Fibroblast of mammary gland (primary cell): ENCODE measurements at places on chromosomes 13 and 19.

DNA sequence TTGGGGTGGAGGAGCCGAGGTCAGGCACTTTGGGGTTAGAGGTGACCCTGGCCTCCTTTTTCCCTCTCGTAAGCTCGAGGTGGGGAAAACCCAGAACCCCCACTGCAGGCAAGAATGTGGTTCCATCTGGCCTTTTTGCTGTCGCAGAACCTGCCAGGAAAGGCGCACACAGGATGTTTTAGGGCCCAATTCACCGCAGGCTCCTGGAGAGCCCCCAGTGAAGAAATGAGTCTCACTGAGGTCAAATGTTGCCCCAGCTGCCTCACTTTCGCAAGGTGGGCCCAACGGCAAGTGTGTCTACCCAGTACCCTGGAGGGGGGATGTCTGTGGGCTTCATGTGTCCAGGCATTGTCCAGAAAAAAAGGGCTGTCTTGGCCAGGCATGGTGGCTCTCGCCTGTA, 61.8 kb downstream of the PEX11G start:
- DNase-seq, result no peak

DNA sequence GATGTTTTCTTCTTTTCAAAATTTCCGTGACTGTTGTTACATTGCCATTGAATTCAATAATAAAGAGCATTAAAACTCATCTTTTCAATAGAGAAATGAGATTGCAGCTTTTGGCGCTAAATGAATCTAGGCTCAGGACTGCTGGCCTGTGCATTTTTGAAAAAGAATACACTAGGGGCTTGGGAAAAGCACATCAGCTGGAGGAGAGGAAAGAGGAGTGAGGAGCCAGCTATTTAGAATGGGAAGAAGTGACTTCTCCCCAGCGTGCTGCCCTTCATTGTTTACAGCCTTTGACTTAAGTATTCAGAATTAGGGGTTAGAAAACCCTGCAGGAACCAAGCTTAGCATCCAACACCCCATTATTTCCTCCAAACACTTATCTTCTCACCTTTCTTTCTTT, 43.3 kb downstream of the TNFSF11 start:
- DNase-seq, result no peak

DNA sequence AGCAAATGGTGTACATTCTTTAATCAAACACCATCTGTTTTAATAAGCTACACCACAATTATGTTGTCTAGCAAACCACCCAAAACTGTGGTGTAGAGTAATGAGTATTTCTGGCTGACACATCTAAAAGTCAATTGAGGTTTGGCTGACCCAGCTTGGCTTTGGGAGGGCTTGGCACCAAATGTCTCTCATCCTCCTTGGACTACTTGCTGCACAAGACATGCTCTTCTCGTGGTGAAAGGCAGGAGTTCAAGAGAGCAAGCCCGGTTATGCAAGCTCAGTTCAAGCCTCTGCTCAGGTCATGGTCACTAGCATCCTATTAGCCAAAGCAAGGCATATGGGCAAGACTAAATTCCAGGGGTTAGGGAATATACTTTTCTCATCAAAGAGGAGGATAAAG, 37.1 kb downstream of the LACC1 start:
- peak; percentile 7 for DNase-seq

- no peak for DNase-seq
Observed at GRCh38 chr19:34254698-34255432, 511 bp downstream of the GARRE1 start.

DNA sequence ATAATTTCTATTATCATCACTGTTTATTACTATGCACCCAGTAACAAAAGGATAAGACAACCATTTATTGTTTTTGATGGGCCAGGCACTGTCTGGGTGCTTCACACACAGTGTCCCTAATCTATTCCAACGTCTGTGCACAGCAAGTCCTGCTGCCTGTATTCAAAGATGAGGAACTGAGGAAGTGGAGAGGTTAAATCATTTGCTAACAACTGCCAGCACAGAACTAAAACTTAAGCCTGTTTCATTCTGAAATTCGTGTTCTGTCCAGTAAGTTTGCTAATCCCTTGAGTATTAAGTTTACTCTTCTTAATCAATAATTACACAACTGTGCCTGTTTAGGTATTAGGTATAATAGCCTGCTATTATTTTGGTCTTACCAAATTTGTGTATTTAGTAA, 41.9 kb downstream of the TEX26 start:
- DNase-seq, result no peak

DNA sequence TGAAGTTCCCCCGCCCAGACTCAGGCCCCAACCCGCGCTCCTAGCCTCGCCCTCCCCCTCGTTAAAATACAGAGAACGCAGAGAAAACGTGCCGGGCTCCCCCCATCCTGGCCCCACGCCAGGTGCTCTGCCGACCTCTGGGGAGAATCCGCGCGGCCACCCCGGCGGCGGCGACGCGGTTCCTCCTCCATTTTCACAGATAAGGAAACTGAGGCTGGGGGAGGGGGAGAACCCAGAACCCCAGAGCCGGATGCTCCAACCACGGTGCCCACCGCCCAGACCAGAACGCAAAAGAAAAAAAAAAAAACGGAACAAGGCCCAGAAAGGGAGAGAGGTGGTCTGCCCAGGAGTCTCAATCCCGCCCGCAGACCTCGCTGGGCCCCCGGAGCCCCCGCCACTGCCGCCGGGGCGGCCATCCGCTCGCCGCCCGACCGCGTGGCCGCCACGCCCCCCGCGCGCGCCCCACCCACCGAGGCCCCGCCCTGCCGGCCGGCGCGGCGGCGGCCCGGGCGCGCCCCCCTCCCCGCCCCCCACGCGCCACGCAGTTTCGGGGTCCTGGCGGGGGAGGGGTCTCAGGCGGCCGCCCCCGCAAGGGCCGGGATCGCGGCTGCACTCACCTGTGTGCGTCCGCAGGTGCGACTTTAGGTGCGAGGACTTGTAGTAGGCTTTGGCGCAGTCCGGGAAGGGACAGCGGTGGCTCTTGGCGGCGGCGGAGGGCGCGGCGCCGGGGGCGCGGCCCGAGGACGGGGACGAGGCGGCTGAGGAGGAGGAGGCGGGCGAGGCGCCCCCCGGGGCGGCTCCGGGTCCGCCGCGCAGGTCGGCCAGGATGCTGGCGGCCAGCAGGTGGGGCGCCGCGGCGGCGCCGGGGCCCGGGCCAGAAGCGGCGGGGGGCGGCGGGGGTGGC, 703 bp downstream of the KLF16 start:
- no peak for DNase-seq

DNA sequence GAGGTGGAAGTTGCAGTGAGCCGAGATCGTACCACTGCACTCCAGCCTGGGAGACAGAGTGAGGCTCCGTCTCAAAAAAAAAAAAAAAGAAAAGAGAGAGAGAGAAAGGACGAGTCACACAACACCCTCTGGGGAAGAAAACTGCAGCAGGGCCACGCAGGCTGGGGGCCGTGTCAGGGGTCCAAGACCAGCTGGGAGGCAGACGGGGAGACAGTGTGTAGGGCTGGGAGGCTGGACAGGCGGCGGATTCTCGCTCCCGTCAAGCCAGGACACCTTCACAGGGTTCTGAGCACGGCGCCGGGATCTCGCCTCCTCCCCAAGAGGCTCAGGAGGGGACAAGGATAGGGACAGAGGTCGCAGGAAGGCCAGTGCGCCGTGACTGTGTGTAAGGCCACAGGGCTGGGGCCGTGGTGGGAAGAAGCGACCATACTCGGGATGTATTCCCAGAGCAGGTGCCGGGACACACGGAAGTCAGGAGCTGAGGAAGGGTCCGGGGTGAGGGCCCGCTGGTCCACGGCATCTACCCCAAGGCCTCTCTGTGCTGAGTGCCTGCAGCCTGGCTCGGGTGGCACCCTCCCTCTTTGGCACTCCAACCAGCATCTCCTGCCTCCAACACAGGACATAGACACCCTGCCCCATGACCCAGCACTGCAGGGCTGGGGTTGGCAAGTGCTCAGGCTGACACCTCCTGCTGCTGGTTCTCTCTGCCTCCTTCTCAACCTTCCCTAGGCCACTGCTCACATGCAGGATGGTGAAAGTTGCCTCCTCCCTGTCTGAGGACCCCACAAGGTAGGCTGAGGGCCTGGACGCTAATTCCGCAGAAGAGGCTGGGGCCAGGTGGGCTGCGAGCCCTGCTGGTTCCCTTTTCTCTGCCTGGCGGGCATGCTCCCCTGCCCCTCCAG, 21.2 kb downstream of the ZNF787 start:
- DNase-seq, result no peak

DNA sequence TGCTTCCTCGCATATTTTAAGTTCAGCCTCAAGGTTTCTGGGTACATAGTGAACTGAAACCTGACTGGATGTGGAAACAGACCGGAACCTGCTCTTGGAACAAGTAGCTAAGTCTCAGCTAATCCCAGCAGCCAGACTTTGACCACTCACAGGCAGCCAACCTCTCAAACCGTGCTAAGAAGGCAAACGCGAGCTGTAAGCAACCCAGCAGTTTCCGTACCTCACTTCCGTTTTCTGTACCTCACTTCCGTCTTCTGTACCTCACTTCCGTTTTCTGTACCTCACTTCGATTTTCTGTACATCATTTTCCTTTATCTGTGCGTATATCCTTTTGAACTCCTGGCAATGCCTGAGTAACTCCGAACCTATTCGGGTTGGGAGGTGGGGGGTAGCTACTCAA, 96.8 kb downstream of the SUCLA2 start:
- DNase-seq, result no peak

DNA sequence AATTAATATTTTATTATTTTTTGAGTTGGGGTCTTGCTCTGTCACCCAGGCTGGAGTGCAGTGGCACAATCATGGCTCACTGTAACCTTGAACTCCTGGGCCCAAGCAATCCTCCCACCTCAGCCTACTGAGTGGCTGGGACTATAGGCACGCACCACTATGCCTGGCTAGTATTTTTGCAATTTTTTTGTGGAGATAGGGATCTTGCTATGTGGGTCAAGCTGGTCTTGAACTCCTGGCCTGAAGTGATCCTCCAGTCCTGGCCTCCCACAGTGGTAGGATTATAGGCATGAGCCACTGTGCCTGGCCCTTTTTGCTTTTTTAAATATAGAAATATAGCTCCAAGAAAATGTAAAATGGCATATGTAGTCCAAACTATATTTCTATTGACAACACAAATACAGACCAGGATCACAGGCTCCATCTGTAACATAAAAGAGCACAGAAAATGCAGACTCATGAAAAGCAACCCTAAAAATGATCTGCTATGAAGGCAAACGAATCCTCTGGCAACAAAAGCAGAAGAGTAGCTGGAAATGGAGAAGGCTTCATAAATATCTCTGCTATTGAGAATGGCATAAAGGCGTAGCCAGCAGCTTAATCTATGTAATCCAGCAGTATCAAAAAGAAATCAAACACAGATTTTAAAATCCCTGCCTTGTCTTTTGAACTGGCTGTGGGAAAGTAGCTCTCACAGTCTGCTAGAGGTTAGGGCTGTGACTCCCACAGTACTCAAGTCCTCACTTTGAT, 200.6 kb downstream of the LHFPL6 start:
- DNase-seq, result no peak

GRCh38 chr13:30998136-30999088, 66.0 kb downstream of the TEX26 start:
- DNase-seq, result peak; percentile 29

DNA sequence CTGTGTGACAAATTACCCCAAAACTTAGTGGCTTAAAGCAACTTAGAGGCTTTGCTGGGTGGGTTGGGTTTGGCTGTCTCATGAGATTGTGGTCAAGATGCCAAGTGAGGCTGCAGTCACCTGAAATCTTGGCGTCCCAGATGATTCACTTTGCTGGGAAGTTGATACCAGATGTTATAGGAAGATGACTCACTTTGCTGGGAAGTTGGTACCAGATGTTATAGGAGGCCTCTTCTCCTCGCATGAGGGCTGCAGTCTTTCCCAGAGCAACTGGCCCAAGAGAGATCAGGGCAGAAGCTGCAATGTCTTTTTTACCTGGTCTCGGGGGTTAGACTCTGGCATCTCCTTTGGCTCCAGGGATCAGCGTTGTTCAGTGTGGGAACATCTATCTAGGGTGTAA, 16.8 kb downstream of the TEX29 start:
- peak; percentile 99 for DNase-seq
